ENCODE measurements at places on chromosomes 1 and 21.

DNA sequence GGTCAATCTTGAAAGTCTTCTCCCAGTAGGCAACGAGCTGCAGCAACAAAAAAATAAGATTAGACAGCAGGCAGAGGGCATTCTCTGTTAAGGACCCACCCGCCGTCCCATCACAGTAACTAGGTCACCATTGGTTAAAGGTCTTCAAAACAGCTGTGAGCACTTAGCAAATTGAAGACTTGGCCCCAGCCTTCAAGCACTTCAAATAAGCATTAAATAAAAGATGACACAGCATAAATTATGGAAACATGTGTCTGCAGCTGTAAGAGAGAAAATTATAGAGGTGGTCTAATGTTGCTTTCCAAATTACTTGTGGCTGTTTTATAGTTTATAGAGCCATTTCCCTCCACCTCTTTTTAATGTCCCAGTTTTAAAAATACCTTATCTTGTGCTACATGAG lies 61.2 kb downstream of the VANGL1 start:
- H3K27me3 ChIP-seq: peaks cover 34% of the 10 kb centered on the region
- H3K27ac ChIP-seq: no peak overlapping the region
- no peak overlapping the region for H3K4me3 ChIP-seq
- H3K4me1 ChIP-seq: no peaks in the 10 kb centered on the region
- no peak for DNase-seq
- no peaks in the 10 kb centered on the region for H3K36me3 ChIP-seq

- H3K4me1 ChIP-seq: peaks cover 4% of the 10 kb centered on the region
- H3K36me3 ChIP-seq: no peaks in the 10 kb centered on the region
- H3K27me3 ChIP-seq: peaks cover 3% of the 10 kb centered on the region
These were observed 6.1 kb downstream of the GPR137B start for GRCh38 chr1:236148470-236148845.

- no peaks in the 10 kb centered on the region for H3K36me3 ChIP-seq
- DNase-seq: no peak
- peak overlapping the region; percentile 9 for H3K27ac ChIP-seq
These were observed 14.4 kb downstream of the UROD start for GRCh38 chr1:45026446-45026845.

DNA sequence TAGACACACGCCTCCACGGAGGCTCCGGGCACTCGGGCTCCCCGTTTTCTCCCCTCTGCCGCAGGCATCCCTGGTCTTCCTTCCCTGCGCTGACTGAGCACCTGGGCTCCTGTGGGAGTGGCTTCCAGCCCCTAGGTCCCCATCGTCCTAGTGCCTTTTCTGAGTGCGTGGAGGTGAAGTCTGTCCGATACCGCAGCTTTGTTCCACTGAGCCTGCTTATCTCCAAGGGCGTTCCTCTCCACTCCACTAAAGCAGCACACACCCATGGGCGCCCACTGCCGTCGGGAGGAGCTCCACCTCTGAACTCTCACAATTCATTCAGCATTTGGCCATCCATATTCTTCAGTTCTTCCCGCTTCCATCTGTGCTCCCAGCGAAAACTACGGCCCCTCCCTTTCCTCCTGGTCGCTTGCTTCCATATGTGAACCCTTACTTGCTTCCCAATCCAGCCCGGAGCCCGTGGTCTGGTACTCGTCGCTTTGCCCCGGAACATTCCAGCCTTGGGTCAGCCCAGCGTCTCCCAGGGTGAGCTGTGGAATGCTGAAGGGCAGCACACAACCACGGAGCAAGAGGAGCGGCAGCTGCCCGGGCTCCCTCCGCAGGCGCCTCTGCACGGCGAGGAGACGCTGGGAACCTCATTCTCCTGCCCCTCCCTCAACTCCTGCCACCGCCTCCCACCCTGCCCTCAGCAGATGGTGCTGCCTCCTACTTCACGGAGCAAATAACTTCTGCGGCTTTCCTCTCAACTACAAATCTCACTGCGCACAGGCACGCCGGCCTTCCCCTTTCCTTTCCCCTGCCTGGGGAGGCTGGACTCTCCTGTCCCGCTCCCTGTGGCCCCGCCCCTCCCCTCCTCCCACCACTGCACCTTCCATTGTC lies 27.5 kb downstream of the ATP8B2 start:
- DNase-seq: peak; percentile 49
- peak overlapping the region; percentile 85 for H3K27ac ChIP-seq
- no peaks in the 10 kb centered on the region for H3K27me3 ChIP-seq
- H3K4me1 ChIP-seq: peaks cover 27% of the 10 kb centered on the region

- H3K27ac ChIP-seq: peak overlapping the region; percentile 13
- H3K27me3 ChIP-seq: no peaks in the 10 kb centered on the region
- H3K4me3 ChIP-seq: no peak overlapping the region
- DNase-seq: no peak
These were observed 134.5 kb downstream of the LIPI start for GRCh38 chr21:14076143-14076806.

DNA sequence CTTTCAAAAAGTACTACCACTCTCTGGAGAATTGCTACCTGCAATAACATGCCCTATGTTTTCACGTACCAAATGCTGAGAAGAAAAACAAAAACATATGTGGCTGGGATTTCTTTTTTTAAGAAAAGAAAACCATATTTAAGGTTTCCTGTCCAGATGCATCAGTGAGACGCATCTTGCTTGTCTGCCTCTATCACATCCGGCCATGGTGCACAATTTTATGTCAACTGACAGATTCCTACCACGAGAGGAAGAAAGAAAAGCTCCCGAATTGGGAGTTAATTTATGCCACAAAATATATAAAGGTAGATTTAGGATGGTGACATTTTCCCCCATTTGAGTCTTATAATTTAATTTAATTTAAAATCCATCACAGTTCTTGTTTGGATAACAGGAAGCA lies 62.3 kb upstream of the COL24A1 start:
- no peak for DNase-seq
- no peaks in the 10 kb centered on the region for H3K36me3 ChIP-seq
- H3K4me1 ChIP-seq: no peaks in the 10 kb centered on the region
- no peak overlapping the region for H3K4me3 ChIP-seq

- DNase-seq: no peak
- no peak overlapping the region for H3K27ac ChIP-seq
- H3K4me3 ChIP-seq: no peak overlapping the region
- H3K4me1 ChIP-seq: peaks cover 6% of the 10 kb centered on the region
- H3K27me3 ChIP-seq: peaks cover 62% of the 10 kb centered on the region
- H3K36me3 ChIP-seq: no peaks in the 10 kb centered on the region
These were observed 103.7 kb downstream of the SLC16A1 start for GRCh38 chr1:112852276-112852675.

DNA sequence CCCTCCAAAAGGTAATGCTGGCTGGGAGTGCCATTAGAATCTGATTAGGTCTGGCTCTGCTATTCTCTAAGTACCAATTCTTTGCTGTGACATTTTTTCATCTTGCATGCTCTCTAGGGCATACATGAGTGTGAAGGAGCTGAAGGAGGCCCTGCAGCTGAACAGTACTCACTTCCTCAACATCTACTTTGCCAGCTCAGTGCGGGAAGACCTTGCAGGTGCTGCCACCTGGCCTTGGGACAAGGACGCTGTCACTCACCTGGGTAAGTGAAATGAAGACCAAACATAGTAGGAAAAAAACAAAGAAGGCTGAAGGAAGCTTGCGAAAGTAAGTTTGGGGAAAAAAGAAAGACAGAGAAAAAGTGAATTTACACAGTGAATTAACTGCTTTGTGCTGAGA lies 207.9 kb downstream of the PAPPA2 start:
- no peak overlapping the region for H3K4me3 ChIP-seq
- no peak for DNase-seq
- H3K27ac ChIP-seq: no peak overlapping the region
- H3K36me3 ChIP-seq: no peaks in the 10 kb centered on the region
- H3K27me3 ChIP-seq: no peaks in the 10 kb centered on the region

DNA sequence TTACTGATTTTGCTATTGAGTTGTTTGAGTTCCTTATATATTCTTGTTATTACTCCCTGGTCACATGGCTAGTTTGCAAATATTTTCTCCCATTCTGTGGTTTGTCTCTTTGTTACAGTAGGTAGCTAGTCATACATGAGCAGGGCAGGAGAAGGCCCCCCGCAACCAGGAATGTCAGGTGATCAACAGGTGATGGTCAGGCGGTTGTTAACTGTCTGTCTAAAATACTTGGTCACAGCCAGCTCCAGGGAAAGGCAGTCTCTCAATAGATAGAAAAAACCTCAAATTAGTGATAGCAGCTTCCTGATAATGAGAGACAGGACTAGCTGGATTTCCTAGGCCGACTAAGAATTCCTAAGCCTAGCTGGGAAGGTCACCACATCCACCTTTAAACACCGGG lies 217.9 kb downstream of the RHOU start:
- no peaks in the 10 kb centered on the region for H3K4me1 ChIP-seq
- H3K27me3 ChIP-seq: peaks cover 4% of the 10 kb centered on the region
- H3K4me3 ChIP-seq: no peak overlapping the region
- no peaks in the 10 kb centered on the region for H3K36me3 ChIP-seq

DNA sequence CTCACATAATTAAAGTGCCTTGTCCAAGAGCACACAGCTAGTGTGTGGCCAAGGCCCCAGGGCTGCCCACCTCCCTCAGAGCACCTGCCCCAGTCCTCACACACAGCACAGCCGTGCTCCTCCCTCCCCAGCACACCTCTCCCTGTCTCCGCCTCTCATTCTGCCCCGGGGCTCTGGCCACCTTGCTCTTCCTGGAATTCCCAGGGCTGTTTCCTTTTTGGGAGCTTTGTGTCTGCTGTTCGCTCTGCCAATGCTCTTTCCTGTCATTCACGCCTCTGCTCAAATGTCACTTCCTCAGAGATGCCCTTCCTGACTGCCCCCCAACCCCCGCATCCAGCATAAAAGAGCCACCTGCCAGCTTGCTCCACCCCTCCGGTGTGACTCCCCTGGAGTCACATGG lies 13.3 kb downstream of the SLC6A17 start:
- H3K4me1 ChIP-seq: peaks cover 2% of the 10 kb centered on the region
- H3K36me3 ChIP-seq: no peaks in the 10 kb centered on the region
- H3K4me3 ChIP-seq: no peak overlapping the region
- no peak overlapping the region for H3K27ac ChIP-seq
- H3K27me3 ChIP-seq: peaks cover 2% of the 10 kb centered on the region

DNA sequence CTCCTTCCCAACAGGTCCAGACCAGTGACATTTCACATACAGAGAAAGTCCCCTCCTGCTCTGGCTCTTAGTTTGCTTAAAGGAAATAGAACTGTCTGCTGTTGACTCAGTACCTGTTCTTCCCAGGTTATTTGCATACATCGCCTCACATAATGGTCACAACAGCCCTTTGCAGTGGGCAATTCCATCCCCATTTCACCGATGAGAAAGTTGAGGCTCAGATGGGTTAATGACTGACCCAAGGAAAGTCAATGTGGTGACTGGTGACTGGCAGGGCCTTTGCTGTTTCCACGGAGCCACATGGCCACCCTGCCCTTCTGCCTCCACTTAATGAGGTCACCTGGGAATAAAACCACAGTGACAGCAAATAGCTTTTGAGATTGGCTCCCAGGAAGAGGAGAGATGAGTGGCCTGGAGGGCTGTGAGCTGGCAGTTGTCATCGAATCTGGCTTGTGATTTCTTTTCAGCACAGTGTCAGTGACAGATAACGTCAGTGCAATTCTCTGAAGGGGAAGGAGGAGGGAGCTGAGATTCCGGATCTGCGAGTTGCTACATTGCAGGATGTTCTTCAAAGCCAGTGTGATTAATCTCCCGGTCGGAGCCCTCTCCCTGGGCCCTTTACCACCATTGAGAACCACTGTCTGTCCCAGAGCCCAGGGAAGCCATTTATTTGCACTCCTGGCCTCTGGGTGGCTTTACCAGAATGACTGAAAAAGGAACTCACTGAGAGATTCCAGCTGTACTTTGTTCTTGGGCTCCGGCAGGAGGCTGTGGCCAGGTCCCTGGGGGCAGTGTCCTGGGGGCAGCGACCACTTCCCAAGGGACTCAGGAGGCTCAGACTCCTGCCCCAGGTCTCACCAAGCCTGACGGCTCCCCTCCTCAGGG lies 117.2 kb downstream of the CNIH3 start:
- no peak overlapping the region for H3K27ac ChIP-seq
- peaks cover 13% of the 10 kb centered on the region for H3K27me3 ChIP-seq
- no peak overlapping the region for H3K4me3 ChIP-seq
- DNase-seq: no peak

DNA sequence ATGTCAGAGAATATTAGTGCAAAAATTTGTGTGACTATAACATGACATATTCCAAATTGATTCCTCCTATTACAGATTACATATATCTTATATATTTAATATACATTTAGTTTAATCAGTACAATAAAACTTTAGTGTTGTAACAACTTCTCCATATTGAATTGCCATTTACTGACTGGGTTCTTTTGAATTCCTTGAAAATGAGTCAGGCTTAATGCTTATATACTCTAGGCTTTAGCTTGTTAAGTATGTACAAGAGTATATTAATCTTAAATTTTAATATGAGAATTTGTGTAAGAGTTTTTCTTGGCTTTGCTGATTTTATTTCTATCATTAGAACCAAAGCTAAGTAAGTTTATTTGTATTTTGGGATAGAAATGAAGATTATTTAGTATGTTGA lies 40.3 kb downstream of the XPR1 start:
- DNase-seq: no peak
- H3K27me3 ChIP-seq: no peaks in the 10 kb centered on the region
- H3K27ac ChIP-seq: no peak overlapping the region
- peaks cover 12% of the 10 kb centered on the region for H3K4me1 ChIP-seq
- no peak overlapping the region for H3K4me3 ChIP-seq

DNA sequence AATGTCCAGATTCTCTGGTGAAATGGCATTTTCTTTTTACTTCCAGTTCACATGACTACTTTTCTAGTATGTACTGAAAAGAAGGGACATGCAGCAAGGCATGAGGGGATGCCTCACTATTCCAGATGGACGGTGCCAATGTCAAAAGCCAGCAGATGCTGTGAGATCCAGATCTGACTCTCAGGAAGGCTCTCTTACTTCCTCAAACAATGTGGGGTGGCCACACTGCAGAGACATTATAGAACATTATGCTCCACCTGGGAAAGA lies 17.7 kb downstream of the CRYZ start:
- no peaks in the 10 kb centered on the region for H3K4me1 ChIP-seq
- no peak for DNase-seq
- no peak overlapping the region for H3K4me3 ChIP-seq
- no peak overlapping the region for H3K27ac ChIP-seq

GRCh38 chr1:16143566-16144324 lies 12.1 kb downstream of the EPHA2 start:
- H3K36me3 ChIP-seq: no peaks in the 10 kb centered on the region
- no peak overlapping the region for H3K4me3 ChIP-seq
- H3K27me3 ChIP-seq: peaks cover 6% of the 10 kb centered on the region
- no peaks in the 10 kb centered on the region for H3K4me1 ChIP-seq
- H3K27ac ChIP-seq: no peak overlapping the region

All from T-helper 2 cell treated with Interferon-gamma antibody and Interleukin-4, amounts not matched to agents 5 μg/mL and 100 μg/mL, for 36 hours (primary cell).